ENCODE measurements at places on chromosomes 16 and 17.

DNA sequence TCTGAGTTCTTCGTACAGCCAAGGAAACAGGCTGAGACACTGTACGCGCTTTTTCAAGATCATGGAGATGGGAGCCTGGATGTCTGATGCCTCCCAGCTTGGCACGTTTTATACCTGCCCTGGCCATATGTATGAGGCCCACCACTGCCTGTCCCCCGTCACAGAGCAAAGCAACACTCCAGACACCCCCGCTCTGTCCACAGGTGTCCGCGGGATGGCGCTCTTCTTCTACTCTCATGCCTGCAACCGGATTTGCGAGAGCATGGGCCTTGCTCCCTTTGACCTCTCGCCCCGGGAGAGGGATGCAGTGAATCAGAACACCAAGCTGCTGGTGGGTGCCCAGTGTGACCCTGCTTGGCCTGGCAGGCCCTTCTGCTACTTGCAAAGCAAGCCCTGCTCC, 39.8 kb upstream of the POLR3E start:
- no peak for DNase-seq

DNA sequence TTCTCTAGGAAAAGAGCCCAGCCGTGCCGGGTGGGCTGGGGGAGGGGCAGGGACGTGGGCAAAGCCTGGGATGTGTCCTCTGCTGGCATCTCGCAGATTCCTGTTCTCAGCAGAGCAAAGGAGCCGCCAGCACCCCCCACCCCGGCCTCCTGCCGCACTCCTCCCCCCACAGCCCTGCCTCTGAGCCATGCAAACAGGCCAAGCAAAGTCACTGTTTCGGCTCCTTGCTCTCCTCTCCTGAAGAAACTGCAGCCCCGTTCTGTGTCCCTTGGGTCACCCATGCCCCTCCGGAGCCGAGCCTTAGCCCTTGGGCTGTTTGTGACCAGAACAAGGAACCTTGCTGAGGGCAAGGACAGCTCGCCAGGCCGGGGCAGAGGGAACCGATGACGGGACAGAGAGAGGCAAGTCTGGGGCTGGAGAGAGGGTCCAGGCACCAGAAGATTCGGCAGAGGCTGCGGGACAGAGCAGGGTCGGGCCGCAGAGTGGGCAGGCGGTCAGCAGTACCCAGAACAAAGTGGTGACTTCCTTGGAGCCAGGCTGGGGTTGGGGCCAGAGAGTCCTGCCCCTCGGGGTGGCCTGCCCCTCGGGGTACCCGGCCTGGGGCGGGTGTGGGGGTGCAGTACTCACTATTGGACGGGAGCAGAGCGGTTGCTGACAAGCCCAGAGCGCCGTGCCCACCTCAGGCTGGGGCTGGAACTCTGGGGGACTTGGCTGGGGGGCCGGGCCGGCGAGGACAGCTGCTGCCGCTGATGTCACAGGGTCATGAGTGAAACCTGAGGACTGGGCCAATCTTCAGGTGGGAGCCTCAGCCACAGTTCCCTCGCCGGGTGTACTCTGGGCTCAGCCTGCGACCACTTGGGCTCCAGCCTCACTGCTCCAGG, 9.2 kb upstream of the PRR29 start:
- no peak for DNase-seq

DNA sequence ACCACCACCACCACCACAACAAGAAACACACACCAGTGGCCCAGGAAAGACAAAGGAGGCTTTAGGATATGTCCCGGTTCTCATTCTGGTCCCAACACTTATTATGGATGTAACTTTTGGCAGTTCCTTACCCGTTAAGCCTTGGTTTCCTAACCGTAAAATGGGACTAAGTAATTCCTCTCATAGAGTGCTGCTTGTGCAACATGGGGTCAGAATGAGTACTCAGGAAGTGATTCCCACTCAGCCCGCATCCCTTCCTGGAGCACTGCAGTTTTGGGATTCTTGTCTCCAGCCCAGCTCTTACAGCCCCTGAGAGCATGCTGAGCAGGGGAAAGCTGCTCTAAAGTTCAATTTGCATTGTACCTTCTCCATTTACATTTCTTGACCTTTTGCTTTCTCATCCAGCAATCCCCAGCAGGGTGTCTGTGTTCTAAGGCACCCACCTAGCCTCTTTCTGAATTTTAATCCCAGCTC, 262.6 kb downstream of the PRKCA start:
- no peak for DNase-seq

GRCh38 chr16:66746682-66747081, 4.7 kb downstream of the DYNC1LI2 start:
- DNase-seq, result no peak

DNA sequence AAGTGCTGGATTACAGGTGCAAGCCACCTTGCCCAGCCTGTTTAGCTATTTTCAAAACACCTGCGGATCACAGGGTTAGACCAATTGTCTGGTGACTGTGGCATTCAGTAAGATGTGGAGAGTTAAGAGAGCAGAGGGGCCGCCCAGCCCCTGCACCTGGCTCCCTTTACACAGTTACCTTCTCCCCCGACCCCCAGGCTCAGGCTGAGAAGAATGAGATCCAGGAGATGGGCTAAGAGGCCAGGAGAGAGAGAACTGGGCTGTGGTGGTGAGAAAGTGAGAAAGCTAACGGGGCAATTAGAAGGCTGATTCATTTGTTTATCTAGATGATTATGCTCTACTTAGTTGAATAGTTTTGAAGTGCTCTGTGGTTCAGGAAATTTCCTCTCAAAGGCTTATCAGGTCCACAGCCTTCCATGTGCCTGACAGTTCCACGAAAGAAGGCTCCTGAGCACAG, 67.8 kb upstream of the AXIN2 start:
- DNase-seq, result no peak

DNA sequence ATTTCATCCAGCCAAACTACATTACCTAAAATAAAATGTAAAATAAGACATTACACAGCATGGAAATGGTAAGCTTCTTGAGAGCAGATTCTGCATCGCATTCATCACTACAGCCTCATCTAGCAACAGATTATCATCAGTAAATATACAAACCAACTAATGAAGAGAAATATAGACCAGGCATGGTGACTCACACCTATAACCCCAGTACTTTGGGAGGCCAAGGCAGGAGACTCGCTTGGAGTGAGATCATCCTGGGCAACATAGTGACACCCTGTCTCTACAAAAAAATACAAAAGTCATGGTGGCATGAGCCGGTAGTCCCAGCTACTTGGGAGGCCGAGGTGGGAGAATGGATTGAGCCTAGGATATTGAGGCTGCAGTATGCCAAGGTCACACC, 19.9 kb downstream of the NCBP3 start:
- no peak for DNase-seq

DNA sequence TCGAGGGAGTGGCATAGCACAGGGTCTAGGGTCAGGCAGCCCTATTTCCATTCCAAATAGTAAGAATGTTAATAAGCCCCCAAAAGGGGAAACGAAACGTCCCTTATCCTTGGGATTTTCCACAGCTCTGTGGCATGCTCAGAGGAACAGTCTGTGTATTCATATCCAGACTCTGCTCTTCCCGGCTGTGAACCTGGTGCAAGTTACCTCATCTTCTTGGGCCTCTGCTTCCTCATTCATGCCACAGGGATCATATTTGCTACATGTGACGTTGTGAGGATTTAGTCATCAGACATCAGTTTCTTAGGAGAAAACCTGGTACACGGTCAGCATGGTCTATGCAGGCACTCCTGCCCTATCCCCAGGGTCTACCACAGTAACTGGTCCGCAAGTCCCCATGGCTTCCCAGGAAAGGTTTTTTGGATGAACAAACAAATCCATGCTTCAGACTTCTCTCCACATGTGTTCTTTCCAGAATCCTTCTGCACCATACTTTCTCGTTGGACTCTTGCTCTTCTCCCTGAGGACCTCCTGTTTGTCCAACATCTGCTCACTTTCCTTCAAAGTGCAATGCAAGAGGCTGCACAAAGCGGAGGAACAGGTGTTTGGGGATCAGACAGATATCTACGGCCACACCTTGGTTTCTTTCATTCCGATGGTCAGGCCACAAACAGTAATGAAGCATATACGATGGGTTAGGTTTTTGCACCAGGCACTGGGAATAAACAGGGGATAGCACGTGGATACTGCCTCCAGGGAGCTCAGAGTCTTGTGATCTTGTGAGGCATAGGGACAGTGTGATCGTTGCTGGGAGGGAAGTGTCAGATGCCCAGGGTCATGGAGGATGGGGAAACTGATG, 17.7 kb downstream of the GLP2R start:
- DNase-seq, result no peak

DNA sequence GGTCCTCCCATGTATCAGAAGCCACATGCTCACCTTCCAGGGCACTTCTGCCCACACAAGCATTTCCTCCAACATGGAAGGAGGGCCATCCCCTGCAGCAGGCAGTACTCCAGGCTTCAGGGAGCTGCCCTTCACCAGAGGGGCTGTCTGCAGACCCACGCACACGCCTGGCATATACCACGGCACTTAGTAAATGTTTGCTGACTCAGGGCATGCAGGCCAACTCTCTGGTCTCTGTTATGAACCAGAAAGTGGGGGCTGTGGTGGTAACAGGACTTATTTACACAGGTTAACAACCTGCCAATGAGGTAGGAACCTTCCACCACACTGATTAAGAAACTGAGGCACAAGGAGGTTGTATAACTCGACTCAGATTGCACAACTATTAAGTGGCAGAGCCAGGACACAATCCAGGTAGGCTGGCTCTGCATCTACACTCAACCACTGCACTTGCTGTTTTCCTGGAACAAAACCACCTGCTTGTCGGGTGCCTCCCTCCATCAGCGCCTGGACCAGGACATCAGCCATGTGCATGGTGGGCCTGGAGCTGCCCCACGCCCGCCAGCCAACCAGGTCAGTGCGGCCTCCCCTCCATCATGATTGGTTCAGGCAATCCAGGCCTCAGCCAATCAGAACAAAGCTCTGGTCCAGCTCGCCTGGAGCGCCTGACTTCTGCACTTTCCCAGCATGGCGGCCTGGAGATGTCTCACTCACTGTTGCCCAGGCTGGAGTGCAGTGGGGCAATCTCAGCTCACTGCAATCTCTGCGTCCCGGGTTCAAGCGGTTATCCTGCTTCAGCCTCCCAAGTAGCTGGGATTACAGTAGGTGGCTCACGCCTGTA, 19.2 kb downstream of the ACTG1 start:
- DNase-seq, result no peak

DNA sequence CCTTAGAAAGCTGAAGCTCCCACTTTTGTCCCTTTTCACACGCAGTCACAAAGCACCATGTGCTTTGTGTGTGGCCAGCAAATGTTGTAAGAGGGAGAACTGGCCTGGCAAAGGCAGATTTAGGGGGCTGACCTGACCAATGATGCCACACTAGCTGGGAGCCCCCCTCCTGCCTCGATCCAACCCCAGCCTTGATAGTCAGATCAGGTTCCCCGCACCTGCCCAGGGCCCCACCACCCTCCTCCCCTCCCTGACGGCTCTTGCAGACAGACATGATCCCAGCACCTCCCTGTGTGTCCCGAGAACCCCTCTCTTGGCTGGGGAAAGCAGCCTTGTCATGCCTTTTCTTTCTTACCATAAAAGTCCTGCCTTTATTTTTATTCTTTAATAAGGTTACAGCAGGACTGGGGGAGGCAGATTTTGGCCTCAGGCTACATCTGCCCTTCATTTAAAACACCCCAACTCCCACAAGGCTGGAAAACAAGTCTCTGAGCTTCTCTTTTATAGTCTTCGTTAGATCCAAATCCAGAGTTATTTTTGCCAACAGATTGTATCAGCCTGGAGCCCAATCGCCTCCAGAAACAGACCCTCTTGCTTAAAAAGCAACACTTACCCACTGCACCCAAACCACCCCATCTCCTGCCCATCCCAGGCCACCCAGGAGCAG, 201.8 kb upstream of the CDH5 start:
- DNase-seq, result no peak

GRCh38 chr16:13471036-13471435, 448.9 kb upstream of the ERCC4 start:
- DNase-seq, result no peak

DNA sequence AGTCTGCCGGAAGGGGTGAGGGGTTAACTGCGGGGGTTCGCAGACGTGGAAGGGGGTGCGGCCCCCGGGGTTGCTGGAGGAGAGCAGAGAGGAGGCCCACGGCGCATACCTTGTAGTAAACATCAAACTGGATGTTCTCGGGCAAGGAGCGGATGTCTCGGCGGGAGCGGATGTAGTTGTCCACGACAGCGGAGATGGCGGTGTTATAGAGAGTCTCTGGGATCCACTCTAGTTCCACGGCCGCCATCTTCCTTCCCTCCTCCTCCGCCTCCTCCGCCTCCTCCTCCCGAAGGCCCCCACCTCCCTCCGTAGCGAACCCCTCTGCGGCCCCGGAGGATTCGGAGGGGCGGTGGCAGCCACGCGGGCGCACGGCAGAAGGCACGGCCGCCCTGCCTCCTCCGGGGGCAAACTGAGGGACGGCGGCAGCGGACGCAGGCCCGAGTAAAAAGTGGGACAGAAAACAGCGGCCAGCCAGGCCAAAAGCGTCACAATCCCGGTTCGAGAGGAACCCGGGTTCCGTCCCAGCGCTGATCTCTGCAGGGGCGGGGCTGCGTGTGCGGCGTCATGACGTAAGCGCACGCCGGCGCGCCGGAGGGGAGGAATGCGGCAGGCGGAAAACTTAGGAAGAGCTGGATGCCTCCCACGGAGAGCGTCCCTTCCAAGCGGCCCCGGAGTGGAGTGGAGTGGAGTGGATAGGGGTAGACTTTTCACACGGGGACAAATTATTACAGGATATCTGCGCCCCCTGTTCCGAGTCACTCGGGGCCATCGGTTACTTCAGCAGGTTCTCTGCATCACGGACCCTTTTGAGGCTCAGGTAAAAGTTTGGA, at the start of gene APPBP2:
APPBP2 (minus strand) TSS at position 558 of the 830 bp plus-strand sequence; CDS start at position 247, 311 bp downstream.
- DNase-seq, result peak; percentile 68

DNA sequence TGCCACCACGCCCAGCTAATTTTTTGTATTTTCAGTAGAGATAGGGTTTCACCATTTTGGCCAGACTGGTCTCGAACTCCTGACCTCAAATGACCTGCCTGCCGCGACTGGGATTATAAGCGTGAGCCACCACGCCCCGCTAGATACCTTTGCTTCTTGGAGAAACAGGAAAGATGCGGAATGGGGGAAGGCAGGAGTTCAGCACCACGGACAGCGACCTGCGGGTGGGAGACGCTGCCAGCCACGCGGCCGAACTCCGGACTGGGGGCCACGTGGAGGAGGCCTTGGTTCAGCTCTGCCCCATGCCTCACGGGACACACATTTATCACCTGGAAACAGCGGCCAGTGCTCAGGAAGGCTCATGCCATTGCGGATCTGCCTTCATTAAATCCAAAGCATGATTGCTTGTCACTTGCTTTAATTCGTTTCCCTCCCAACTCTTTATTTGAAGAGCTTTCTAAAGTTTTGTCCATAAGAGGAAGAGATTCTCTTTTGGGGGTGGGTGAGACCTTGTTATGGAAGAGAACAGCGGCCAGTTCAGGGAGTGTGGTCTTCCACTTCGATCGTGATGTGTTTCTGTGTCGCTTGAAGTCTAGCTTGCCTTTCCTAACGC, 219.9 kb downstream of the ENGASE start:
- DNase-seq, result peak; percentile 3

GRCh38 chr16:76650582-76650981, 373.4 kb downstream of the CNTNAP4 start:
- no peak for DNase-seq

GRCh38 chr17:61635913-61636432, 45.0 kb upstream of the NACA2 start:
- peak; percentile 72 for DNase-seq

Data from T-cell (primary cell).